ENCODE measurements at places on chromosomes 6 and 20.
A peak's percentile ranks its signal among the peaks of the same experiment; 100 is the strongest.

DNA sequence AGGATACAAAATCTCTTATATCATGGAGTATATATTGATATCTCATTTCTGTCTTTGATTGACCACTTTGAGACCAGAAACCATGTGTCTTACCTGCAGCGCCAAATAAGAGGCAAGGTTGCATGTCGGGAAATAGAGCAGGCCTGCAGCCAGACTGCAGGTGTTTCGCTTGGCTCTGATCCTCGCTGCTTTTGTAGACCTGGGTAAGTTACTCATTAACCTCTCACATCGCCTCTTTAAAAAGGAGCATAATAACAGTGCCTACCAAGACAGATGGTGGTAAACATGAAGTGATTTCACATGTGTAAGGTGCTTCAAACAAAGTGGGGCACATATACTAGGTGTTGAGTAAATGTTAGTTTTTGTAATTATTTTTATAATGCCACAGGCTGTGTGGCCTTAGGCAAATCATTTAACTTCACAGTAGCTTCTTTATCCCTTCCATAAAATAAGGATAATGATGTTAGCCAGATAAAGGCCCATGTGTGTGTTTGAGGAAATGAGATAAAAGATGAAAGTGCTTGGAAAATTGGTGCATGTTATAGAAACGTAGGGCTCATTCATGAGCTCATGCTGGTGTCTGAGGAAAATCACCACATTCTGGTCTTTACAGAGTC lies 248.8 kb upstream of the MAP3K7 start:
- DNase-seq = no peak

DNA sequence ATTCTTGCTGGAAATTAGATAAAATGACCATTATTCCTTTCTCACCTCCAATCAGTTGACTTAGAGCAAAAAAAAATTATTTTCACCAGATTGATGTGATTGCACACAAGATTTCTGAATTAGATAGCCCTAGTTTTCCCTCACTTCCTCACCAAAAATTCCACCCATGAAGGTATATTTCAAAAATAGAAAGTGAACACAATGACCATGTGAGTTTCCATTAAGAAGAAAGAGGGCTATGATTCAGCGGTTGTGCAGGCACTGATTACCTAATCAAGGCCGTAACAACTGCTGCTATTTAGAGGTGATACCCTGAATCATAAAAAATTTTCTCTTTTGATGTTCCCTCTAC lies 19.5 kb upstream of the RALGAPA2 start:
- DNase-seq = no peak

GRCh38 chr6:148550569-148550968 lies 196.3 kb upstream of the UST start:
- no peak for DNase-seq

DNA sequence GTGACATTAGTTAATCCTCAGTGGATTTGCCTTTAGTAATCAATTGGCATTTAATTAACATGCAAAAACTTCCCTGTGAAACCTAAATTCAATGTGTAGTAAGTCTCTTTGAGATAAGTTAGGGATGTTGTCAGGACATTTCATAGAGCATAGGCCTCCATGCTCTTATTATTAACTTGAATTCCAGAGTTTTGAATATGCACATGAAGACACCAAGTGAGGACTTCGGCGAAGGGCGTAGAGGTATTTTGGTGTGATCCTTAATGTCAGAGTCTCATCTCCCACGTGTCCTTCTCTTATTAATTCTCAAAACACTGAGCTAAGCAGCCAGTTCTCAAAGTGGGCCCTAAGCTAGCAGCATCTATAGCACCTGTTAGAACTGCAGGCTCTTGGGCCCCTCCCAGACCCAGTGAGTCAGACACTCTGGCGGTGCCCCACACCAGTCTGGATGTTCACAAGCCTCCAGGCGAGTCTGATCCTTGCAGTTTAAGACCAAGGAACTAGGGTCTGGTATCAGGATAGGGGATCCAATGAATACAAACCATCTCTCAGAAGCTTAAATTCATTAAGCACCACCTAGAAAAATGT lies 292.1 kb downstream of the QKI start:
- no peak for DNase-seq

GRCh38 chr6:114195027-114195365 lies 147.8 kb downstream of the HS3ST5 start:
- no peak for DNase-seq

GRCh38 chr6:7604003-7604402 lies 14.0 kb downstream of the SNRNP48 start:
- DNase-seq = no peak

GRCh38 chr6:29723262-29723665 lies at the start of gene HLA-F:
HLA-F (plus strand) TSS chr6:29723434; CDS start chr6:29723464, 30 bp downstream.
- DNase-seq = peak; percentile 76

DNA sequence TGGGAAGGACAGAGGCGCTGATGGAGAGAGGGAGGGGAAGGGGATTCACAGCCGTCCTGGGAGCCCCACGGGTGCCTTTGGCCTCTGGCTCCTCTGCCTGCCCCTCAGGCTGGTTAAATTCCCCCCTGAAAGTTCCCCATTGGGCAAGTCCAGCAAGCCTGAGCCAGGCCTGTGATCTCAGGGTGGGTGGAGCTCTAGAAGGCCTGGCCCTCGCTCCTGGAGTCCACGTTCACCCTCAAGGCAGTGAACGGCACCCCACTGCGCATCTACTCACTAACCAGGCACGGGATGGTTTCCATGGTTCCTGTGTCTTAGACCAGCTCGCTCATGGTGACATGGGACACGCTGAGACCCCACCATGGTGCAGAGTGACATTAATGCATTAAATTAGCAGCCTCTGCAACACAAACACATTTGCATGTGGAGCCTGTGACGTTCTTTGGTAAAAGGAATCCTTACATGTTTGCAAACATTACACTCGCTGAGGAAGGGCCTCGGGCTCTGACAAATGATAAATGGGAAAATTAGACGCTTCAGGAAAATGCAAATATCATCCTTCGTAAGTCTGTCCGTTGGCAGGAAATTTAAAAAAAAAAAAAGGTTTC lies 452.7 kb downstream of the PREX1 start:
- DNase-seq = no peak

DNA sequence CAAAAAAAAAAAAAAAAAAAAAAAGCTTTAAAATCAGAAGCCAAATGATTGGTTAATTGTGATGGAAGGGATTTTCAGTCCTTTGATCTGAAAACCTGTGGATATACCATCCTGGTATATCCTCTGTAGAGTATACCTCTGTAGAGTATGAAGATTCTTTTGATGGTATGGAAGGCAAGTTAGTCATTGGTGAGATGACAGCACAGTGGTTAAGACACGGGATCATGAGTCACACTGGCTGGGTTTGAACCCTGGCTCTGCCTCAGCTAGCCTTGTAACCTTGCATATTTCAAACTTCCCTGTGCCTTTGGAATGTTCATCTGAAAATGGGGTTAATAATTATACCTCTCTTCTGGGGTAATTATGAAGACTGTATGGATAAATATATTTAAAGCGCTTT lies 179.3 kb downstream of the CARMIL1 start:
- DNase-seq = no peak

GRCh38 chr6:41503827-41504465 lies 42.2 kb upstream of the FOXP4 start:
- no peak for DNase-seq

- DNase-seq = no peak
Observed at GRCh38 chr6:41836022-41836659, 48.6 kb downstream of the TOMM6 start.

DNA sequence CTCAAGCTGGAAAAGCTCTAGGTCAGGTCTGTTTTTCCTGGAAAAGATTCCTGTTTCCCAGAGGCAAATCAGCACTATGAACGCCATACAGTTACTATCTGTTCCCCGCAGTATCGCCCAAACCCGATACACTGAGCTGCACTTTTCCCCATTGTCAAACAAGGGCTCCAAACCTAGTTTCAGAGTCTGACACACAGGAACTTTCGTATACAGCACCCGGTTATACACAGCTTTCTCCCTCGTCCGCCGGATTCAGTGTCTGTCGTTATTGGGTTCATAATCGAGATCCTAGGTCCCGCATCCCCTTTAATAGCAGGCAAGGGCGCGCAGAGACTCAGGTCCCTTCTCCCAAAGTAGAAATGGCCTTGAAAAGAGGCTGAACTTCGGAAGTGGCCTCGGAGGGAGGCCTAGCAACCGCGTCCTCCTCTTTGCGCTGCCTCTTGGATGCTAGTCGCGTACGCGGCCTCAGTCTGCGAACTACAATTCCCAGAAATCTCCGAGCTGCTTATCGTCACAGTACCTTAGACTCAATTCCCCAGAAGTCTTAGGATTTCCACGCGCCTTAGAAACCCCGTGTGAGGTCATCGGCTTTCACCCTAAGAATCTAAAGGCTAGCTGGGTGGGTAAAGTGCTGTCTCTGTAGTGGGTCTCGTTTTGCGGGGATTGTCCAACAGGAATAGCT lies 34.2 kb downstream of the ZNF391 start:
- DNase-seq = no peak

DNA sequence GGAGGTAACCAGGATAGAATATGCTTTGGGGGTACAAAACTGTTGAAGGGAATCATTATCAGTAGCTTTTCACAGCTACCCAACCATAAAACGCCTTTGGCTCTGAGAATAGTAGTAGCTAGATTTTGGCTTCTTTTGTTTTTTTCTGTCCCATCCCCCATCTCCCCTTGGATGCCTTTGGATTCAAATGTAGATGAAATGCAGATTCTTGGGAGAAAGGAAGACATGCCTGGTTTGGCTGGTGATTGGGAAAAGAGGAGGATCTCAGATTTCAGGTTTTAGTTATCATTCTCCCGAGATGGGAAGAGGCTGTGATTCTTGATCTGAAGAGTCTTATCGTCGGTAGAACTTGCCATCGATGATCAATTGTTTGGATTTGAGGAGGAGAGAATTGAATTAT lies 3.5 kb upstream of the CDYL start:
- no peak for DNase-seq

- no peak for DNase-seq
Observed at GRCh38 chr6:76453270-76453669, 380.8 kb upstream of the IMPG1 start.

DNA sequence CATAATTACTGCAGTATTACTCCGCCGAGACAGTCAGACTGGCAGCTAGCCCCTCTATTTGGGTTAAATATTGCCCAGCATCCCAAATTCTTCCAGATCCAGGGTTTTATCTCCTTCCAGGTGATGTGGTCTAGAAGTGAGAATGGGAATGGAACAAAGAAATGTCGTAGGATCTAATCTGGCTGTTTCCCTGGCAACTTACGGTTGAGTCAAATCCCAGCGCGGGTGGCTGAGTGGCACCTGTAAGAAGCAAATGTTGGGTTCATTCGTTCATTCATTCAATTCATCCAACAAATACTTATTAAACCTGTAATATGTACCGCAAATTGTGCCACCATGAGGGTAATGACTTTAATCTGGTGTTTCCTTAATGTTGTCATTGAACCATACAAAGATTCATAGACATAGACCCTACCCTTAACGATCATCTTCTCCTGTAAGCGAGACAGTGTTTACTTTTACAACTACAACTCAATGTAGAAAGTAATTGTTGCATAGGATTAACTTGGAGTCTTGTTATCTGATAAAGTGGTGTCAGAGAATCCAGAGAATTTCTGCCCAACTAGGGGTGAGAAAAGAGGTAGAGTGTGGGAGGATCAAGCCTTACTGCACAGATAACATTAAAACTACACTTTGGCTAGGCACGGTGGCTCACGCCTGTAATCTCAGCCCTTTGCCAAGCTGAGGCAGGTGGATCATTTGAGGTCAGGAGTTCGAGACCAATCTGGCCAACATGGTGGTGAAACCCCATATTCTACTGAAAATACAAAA lies 91.3 kb upstream of the ADGRF1 start:
- no peak for DNase-seq

DNA sequence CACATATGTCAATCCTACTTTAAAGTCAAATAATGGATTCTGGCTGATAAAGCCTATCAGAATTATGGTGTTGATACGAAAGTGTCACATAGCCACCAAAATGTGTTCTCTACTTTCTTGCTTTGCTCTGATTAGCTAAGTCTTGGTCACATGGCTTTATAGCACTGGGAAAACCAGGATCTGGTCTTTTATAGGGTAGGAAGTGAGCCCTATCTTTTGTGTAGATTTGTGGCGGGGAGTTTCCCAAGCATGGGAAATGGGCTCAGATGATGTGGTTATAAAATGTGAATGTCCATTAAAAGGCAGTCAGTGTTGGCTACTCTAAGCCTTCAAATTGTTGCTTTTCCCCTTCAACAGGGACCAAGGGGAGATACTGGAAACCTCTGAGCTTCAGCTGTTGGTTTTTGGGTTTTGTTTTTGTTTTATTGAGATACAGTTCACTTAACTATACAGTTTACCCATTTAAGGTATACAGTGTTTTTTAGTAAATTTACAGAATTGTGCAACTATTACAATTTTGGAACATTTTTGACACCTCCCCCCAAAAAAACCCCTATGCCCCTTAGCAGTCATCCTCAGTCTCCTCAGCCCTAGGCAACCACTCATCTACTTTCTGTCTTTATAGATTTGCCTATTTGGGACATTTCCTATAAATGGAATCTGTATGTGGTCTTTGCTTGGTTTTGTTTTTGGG lies 12.2 kb downstream of the RRP36 start:
- DNase-seq = no peak

DNA sequence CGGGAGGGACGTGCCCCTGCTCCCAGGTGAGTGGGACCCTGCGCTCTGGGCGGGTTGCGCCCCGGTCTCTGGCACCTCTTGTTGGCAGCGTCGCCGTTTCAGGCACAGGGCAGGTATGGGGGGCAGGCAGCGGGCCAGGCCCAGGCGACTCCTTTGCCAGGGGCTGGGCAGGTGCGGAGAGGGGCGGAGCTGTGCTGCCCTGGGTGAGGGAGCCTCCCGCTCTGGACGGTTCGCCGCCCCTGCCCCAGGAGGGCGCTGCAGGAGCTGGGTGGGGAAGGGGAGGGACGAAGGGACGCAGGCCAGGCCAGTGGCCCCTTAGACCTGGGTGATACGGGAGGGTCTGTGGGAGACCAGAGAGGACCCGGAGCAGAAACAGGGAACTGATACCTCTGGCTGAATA lies 663.9 kb upstream of the DEFB115 start:
- no peak for DNase-seq

- DNase-seq = peak; percentile 70
Observed at GRCh38 chr6:127266178-127266891, at the start of gene RNF146. RNF146 (plus strand) TSS chr6:127266864; CDS start chr6:127280339, 13,475 bp downstream.

GRCh38 chr20:23823111-23823510 lies 3.4 kb downstream of the CST2 start:
- DNase-seq = no peak

GRCh38 chr6:87772597-87773530 lies 70.8 kb upstream of the AKIRIN2 start:
- no peak for DNase-seq

DNA sequence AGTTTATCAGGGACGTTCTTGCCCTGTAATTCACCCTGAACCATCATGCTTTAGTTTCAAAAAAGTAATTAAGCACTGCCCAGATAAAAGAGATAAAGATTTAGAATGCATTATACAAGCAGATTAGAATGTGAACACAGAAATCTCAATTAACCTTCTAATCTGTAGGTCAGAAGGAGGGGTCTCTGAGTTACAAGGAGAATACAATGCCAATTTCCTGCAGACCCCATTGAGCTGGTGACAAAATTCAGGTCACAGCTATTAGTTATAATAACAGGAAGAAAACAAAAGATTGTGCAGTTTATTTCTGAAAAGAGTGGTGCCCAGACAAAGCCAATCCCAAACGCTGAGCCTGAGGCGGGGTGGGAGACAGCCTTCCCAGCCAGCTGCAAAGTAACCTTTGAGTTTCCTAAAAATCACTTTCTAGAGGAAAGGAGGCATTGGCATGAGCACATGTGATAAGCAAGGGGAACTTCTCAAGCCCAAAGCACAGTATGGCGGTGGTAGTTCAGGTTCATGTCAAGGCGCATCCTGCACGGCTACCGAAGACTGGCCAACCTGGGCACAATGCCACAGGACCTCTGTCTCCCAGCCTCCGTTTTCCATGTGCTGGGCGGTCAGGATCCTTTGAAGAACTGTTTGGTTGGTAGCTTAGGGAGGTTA lies 192.5 kb downstream of the TTLL2 start:
- no peak for DNase-seq

GRCh38 chr6:26516481-26517427 lies 16.7 kb downstream of the BTN1A1 start:
- no peak for DNase-seq
